Small intestine (tissue), 16 donors: ENCODE measurements at places on chromosomes 3 and 15. TPM values are rescaled to one million over a fixed set of nuclear protein-coding genes. Genes with fewer than 3 reads are reported as not detected.

The DIS3L gene
- 32.3 TPM for polyA plus RNA-seq

The DPPA2 gene
- not detected for polyA plus RNA-seq

The SLC27A2 gene
- polyA plus RNA-seq: 6.9 TPM

The AMIGO3 gene
- 1.1 TPM for polyA plus RNA-seq

DNA sequence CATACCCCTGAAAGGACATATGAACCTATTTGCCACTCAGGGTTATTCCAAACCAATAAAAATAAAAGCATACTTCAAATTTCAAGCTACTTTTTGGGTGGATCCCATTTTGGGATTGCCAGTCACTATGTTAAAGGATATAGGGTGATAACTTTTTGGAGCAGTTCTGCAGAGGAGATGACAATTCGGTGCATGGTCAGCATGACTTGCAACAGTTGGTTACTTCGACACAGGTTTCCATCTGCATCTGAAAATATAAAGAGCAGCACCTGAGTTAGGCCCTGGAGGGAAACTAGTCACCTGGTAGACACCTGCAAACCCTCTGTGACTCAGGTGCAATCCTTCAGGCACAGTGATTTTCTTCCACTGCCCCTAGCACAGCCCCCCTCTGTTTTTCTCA is 38.5 kb downstream of the RASGRP1 start:
- DNase-seq: no peak
- H3K4me3 ChIP-seq: no peak overlapping the region
- H3K4me1 ChIP-seq: no peaks in the 10 kb centered on the region

- H3K4me1 ChIP-seq: no peaks in the 10 kb centered on the region
- DNase-seq: no peak
- H3K4me3 ChIP-seq: no peak overlapping the region
- no peaks in the 10 kb centered on the region for H3K36me3 ChIP-seq
Observed at GRCh38 chr15:38401106-38401505, 52.8 kb upstream of the FAM98B start.
